ENCODE measurements at places on chromosomes 1 and 21.

DNA sequence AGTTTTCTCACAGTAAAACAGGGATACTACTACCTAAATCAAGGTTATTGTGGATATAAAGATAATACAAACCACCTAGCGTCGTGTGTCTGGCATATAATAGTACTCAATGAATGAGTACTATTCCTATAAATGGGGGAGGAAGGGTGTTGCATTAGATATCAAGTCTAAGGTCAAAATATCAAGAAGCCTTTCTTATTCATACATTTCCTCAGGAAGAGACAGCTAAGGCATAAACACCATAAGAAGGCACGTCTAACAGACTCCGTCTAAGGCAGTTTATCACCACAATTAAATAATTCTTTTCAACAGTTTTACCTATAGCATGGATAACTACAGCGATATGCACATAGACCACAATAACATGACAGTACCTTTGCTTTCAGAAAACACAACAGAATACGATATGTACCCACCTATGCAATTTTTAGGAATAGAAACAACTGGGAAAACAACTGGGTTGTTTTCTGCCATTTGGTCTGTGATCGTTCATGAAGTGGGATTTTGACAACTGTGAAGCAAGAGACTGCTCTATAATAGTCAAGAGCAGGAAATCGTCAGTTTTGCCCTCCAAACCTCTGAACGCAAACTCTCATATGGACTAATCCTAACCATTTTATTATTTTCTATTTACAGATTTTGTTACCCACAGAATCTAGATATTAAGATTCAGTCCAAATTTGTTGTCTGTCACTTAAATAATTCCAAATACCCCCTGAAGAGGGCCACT, 53.1 kb downstream of the HNRNPR start:
- DNase-seq = no peak

GRCh38 chr21:23475281-23476219, 2131.7 kb downstream of the MRPL39 start:
- no peak for DNase-seq

GRCh38 chr1:206427291-206427690, 43.0 kb upstream of the IKBKE start:
- no peak for DNase-seq

- no peak for DNase-seq
Observed at GRCh38 chr1:41898191-41898713, 20.5 kb downstream of the HIVEP3 start.

DNA sequence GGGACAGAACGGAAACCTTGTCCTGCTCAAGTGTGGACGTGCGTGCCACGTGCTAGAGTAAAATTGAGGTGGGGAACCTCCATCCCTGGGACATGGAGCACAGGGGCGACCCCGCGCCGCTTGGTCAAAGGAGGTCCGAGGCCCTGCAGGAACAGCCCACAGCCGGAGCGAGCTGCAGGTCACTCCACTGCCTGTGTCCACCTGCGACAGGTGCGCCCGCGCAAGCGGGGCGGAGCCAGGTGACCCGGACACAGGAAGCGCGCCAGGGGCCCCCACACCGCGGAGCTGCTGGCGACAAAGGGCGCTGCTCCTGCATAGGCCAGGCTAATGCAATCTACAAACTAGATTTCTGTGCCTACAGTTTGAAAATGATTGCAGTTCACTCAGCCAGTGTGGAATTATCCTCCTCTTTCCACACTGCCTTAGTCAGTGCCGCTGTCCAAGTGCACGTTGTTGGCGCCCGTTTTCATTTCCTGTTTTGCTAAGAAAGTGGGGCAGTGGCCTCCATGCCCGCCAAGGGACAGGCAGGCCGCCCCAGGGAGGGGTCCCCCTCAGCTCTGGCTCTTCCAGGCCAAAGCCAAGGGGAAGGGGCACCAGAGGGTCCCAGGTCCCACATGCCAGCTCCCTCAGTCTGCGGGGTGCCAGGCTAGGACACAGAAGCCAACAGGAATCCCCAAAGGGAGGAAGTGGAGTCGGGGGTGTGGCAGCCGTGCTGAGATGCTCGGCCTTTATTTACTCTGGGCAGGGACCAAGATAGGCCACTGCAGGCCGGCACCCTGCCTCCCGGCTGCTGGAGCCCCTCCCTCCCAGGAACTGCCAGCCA, 4.3 kb upstream of the NADK start:
- no peak for DNase-seq

GRCh38 chr21:45146801-45147200, 72.4 kb downstream of the ADARB1 start:
- DNase-seq = no peak

GRCh38 chr1:42658877-42659337, 684 bp downstream of the PPIH start:
- no peak for DNase-seq

DNA sequence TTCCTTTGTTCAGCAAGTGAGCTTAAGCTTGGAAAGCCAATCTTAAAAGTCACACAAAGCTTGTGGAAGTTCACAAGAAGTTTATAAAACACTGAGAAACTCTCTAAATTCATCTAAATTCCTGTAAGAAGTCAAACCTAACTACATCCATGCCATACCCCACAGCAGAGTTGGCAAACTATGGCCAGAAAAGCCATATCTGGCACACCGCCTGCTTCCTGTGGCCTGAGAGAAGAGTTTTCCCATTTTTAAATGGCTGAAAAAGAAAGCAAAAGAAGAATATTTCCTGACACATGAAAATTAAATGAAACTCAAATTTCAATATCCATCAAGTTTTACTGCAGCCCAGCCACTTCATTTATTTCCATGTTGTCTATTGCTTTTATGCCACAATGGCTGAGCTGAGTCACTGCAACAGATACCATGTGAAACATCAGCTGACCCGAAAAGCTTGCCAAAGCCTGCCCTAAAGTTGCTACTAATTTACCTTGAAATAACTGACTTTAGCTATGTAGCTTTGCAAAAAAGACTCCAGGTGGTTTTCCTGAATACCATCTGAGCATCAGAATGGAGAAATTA, 237.1 kb downstream of the SLC45A1 start:
- no peak for DNase-seq

- no peak for DNase-seq
Observed at GRCh38 chr1:84669831-84670230, 20.4 kb downstream of the SSX2IP start.

DNA sequence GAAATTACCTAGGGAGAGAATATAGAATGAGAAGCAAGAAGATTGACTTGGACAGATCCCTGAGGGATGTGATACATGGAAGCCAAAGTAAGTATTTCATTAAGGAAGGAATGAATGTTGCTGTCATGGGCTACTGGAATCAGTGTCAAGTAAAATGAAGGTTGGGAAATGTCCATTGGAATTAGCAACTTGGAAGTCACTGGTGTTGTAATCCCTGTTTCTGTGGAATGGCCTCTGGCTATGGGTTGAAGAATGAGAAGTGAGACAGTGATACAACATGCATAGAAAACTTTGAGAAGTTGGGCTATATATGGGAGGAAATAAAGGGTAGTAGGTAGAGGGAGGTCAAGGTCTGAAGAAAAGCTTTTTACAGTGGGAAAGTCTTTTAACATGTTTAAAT, 54.7 kb downstream of the CCDC18 start:
- no peak for DNase-seq

DNA sequence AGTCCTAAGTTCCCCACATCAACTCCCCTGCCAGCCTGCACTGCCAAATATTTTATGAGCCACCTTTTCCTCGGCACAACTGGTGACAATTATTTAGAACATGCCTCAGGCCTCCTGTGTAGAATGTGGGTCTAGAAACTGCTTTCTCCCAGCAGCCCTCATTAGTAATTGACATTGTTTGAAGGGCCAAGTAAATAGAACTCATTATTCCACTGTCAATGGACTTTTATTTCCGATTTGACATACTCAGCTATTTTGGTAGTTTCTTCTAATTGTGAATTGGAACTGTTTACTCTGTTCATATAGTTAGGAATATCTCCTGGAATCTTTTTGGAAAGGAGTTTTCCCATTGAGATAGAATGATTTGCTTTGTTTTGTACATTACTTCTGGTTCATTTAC, 168.8 kb upstream of the L1TD1 start:
- no peak for DNase-seq

DNA sequence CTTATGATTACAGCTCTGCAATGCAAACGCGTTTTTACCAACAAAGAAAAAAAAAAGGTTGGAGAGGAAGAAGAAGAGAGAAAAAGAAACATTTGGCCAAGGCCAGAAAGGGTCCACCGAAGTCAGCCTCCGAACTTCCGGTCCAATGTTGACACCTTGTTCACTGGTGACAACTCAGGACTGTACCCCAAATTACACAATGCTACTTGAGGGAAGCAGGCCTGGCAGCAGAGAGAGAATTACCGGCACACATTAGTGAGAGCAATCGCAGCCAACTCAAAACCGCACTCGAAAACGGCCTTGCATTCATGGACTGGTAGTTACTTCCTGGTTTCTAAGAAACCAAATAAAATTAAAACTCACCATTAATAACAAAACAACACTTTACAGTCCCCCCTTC, 652.5 kb downstream of the KIF26B start:
- no peak for DNase-seq

- no peak for DNase-seq
Observed at GRCh38 chr1:89339039-89339438, 24.8 kb upstream of the GBP6 start.

- DNase-seq = peak; percentile 19
Observed at GRCh38 chr1:213014642-213015041, 1.0 kb downstream of the ANGEL2 start.

DNA sequence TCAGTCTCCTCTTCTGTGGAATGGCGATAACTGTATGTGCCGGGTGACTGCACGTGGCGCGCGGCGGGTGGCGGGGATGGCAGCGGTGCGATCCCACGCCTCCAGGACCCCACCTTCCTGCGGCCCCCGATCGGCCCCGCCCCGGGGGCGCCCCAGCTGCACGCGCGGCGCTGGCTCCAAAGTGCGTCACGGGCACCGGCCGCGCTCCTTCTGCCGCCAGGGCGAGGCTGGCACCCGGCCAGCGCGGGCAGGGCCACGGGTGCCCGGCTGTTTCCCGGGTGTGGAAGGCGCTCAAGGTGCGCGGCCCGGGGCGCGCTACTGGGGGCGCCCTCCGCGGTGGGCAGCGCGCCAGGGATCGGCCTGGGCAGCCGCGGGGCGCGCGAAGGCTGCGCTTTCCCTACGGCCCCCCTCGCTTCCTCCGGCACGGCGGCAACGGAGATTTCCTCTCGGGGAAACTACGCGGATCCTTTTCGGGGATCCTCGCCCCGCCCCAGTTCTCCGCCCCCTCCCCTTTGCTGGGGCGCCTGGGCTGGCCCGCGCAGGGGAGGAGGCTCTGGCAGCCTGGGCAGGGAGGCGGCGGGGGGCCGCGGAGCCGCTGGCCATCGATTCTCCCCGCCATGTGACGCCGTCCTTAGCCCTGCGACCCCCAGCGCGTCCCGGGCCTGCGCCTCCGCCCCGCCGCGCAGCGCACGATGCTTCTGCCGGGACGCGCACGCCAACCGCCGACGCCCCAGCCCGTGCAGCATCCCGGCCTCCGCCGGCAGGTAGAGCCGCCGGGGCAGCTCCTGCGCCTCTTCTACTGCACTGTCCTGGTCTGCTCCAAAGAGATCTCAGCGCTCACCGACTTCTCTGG, at the start of gene EVA1C:
Gene EVA1C, plus strand, starts transcription at position 545 of the 853 bp plus-strand sequence. Its CDS starts 148 bp downstream, at position 693.
- DNase-seq = no peak

DNA sequence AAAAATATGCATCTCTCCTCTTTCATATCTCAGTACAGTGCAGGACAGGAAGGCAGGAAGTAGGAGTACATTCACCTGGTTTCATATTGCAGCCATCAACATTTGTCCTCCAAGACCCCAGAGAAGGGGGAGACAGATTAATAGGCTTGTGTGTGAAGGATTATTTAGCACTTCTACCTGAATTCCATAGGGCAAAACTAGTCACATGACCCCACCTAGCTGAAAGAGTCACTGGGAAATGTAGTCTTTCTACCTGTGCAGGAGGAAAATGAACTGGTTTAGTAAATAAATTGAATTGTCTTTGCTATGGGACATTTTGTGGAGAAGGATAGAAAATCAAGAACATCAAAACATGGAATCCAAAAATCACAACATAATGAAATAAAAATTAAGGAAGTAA, 13.9 kb upstream of the TRIM33 start:
- no peak for DNase-seq

DNA sequence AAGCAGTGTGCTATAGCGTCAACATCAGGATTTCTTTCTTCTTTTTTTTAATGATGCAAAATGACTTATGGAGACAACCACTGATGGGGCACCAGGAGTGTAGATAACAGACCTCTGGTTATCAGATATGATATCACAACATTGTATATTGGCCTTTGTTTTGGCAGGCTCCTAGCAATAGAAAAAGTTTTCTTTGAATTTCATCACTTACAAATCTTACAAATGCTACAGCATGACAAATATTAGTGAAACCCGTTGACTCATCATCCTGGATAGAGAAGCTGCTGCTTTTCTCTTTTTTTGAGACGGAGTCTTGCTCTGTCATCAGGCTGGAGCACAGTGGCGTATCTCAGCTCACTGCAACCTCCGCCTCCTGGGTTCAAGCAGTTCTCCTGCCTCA, 92.9 kb downstream of the LTN1 start:
- DNase-seq = no peak

GRCh38 chr1:175171036-175171913, 21.3 kb downstream of the KIAA0040 start:
- DNase-seq = no peak

DNA sequence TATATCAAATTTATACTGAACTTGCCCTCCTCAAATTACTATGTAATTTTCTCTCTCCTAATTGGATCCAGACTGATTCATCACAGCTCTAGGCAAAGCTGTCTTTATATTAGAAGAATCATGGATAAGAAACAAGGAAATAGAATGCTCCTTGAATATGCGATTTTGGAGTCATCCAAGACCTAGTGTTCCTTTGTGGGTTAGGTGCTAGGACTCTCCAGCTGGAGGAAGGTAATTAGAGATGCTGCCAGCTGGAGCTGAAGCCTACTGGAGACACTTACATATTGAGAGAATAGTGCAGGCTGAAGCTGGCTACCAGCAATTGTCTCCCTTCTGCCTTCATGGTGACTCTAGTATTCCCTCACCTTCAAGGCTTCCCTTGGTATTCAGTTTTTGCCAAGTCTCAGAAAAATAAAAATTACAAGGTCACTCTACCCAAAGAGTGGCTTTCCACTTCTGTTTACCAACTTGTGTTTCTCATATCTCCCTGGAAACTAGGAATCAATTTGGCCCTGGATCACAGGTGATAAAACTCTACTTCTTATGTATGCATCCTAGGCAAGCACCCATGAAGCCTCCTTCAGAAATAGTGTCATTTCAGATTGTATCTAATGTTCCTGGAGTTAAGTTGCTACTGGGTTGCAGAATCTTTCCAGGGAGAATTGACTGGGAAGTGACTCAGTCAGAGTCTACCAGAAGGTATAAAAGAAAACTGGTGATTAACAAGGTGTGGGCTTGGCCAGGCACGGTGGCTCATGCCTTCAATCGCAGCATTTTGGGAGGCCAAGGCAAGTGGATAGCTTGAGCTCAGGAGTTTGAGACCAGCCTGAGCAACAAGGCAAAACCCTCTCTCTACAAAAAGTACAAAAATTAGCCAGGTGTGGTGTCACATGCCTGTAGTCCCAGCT, 24.4 kb upstream of the DOCK7 start:
- DNase-seq = no peak

DNA sequence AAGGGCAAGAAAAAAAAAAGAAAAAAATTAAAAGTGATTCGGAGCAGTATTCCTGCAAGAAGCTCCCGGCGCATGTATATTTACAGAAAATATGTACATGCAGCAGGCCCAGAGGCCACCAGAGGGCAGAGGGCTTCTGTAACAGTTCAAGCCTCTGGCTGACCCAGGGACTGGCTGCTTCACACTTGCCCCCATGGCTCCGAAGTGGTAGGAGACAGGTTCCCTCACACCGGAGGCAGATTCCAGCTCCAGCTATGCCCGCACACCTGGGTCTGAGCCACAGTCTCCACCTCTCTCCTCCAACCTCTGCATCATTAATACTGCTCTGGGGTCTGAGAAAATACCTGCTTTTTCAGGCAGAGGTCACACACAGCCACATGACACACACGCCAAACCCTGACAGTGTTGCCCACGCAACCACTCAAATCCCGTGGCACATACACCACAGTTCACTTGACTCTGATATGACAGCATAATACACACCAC, 2.2 kb upstream of the ARHGAP30 start:
- peak; percentile 67 for DNase-seq

Measured in AML-193 (cell line).